ENCODE measurements at places on chromosomes 12 and 14.

DNA sequence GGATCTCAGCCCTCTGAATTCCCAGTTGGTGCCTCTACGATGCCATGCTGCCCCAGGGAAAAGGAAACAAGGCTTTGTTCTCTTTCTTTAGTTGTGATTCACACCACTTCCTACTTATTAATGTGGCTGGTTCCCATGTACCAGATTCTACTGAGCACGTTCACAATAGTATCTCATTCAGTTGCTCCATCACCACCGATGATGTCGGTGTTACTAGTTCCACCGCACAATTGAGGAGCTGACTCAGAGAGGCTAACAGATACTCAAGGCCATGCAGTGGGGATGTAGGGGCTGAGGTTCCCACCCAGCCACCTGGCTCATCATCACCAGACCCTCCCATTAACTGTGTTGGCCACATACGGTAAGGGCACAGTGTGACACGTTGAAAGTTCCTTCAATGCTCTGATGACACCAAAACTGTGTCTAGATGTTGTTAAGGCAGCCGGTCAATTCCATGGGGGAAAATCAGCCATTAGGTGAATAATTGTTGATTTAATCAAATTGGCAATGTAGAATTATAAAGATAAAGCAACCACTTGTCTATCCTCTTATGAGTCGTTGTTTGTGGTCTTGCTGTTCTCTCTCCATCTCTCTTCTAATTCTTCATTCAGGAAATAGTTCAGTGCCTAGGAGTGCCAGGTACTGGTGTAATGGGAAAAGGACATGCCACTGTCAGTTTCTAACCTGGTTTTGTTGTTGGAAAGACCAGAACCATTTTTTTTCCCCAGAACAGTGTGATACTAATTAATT lies 244.2 kb upstream of the CRY1 start:
- H3K27me3 ChIP-seq: no peaks in the 10 kb centered on the region
- H3K36me3 ChIP-seq: no peaks in the 10 kb centered on the region
- DNase-seq: no peak
- H3K4me3 ChIP-seq: no peak overlapping the region
- peaks cover 6% of the 10 kb centered on the region for H3K4me1 ChIP-seq

- no peaks in the 10 kb centered on the region for H3K36me3 ChIP-seq
- no peaks in the 10 kb centered on the region for H3K27me3 ChIP-seq
- no peak overlapping the region for H3K27ac ChIP-seq
- peaks cover 16% of the 10 kb centered on the region for H3K4me1 ChIP-seq
- H3K4me3 ChIP-seq: no peak overlapping the region
- no peak for DNase-seq
Observed at GRCh38 chr12:109861689-109862314, 18.5 kb downstream of the GLTP start.

- no peaks in the 10 kb centered on the region for H3K36me3 ChIP-seq
- no peak overlapping the region for H3K4me3 ChIP-seq
- H3K27me3 ChIP-seq: no peaks in the 10 kb centered on the region
- H3K27ac ChIP-seq: no peak overlapping the region
- DNase-seq: no peak
Observed at GRCh38 chr14:68266998-68267397, 447.4 kb downstream of the RAD51B start.

GRCh38 chr12:2648406-2648805 lies 146.4 kb upstream of the FKBP4 start:
- no peak overlapping the region for H3K4me3 ChIP-seq
- H3K36me3 ChIP-seq: no peaks in the 10 kb centered on the region

- peaks cover 34% of the 10 kb centered on the region for H3K36me3 ChIP-seq
- no peaks in the 10 kb centered on the region for H3K4me1 ChIP-seq
- DNase-seq: no peak
Observed at GRCh38 chr12:119780786-119781434, 96.2 kb downstream of the CIT start.

DNA sequence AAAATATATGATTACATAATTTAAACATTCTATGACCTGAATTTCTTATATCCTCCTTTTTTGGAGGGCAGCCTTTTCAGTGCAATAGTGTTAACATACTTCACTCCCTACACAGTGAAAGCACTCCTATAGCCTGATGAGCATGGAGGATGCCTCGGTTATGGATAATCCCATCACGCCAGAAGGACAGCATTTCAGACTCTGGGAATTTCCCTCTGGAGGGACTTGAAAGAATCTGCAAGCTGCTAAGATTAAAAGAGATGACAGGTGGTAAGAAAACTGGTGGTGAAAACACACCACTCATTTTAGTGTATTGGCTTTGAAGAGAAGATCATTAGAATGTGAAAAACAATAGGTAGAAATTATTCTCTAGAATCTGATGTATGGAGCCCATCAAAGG lies 99.3 kb upstream of the LMNTD1 start:
- peak; percentile 5 for DNase-seq
- H3K4me3 ChIP-seq: no peak overlapping the region
- no peak overlapping the region for H3K27ac ChIP-seq
- H3K4me1 ChIP-seq: no peaks in the 10 kb centered on the region
- no peaks in the 10 kb centered on the region for H3K36me3 ChIP-seq

GRCh38 chr12:10389904-10390303 lies at the start of gene KLRK1:
Gene KLRK1, minus strand, starts transcription at chr12:10390041. Its CDS starts 1,231 bp downstream, at chr12:10388810.
- H3K4me1 ChIP-seq: peaks cover 12% of the 10 kb centered on the region
- DNase-seq: no peak
- H3K4me3 ChIP-seq: no peak within 1 kb of the TSS

DNA sequence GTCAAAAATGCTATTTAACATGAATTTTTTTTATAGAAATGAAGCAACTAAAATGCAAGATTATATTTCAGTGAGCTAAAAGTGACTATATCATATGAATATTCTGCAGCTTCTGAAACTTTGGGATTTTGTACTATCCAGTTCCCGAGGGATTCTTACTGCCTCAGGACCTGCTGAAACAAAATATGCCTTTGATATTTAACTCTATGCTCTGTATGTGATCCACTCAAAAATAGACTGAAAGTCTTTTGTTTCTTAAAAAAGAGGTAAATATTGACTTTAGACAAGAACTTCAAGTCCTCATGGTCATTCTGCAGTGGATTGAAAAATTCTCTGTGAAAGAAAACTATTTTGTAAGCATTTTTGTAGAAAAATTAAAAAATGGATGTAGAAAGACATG lies 22.4 kb downstream of the CNTN1 start:
- DNase-seq: no peak
- no peak overlapping the region for H3K4me3 ChIP-seq

GRCh38 chr12:83150465-83151189 lies 463.9 kb downstream of the TMTC2 start:
- H3K27me3 ChIP-seq: no peaks in the 10 kb centered on the region
- H3K4me3 ChIP-seq: no peak overlapping the region
- no peaks in the 10 kb centered on the region for H3K36me3 ChIP-seq

- no peak overlapping the region for H3K4me3 ChIP-seq
- no peak overlapping the region for H3K27ac ChIP-seq
- no peak for DNase-seq
- no peaks in the 10 kb centered on the region for H3K27me3 ChIP-seq
Observed at GRCh38 chr12:22682663-22683062, 57.7 kb downstream of the ETNK1 start.

DNA sequence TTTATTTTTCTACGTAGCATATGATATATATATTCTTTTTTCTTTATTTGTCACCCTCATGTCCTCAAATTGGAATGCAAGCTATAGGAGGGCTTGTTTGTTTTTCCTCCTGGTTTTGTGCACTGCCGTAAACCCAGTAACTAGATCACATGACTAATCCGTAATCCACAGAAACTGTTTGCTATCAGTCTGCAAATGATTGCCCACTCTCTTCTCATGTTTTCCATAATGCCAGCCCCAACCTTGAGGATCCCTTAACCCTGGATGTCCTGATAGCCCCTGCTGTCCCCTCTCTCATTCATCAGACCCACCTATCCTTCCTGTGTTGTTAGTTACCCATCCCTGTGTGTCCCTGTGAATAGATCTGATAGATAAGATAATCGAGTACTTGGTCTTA lies 94.0 kb downstream of the TSPAN9 start:
- no peaks in the 10 kb centered on the region for H3K27me3 ChIP-seq
- DNase-seq: no peak
- H3K36me3 ChIP-seq: no peaks in the 10 kb centered on the region
- no peak overlapping the region for H3K4me3 ChIP-seq

GRCh38 chr14:77565289-77565993 lies 51.0 kb downstream of the SPTLC2 start:
- peaks cover 9% of the 10 kb centered on the region for H3K36me3 ChIP-seq
- H3K27ac ChIP-seq: no peak overlapping the region
- no peak overlapping the region for H3K4me3 ChIP-seq
- DNase-seq: no peak
- H3K27me3 ChIP-seq: no peaks in the 10 kb centered on the region

GRCh38 chr12:41074473-41074769 lies 113.7 kb upstream of the PDZRN4 start:
- peaks cover 8% of the 10 kb centered on the region for H3K4me1 ChIP-seq
- no peak for DNase-seq
- no peak overlapping the region for H3K27ac ChIP-seq

DNA sequence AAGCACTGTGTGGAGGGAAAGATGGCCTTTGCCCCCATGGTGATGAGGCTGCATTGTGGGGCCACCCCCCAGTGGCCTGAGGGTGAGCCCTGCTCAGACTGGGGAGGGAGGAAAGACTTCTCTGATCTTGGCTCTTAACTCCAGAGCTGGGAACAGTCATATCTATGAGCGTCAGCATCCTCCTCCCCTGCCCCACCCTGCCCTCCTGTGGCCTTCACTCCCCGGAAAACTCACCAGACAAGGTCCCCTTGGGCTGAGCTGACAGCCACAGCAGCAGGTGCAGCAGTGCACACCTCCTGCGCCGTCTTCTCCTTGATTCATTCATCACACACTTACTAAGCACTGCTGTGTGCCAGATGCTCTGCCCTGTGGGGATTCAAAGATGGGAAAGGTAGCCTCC lies 98.8 kb downstream of the B4GALNT3 start:
- H3K4me3 ChIP-seq: no peak overlapping the region
- no peak for DNase-seq

DNA sequence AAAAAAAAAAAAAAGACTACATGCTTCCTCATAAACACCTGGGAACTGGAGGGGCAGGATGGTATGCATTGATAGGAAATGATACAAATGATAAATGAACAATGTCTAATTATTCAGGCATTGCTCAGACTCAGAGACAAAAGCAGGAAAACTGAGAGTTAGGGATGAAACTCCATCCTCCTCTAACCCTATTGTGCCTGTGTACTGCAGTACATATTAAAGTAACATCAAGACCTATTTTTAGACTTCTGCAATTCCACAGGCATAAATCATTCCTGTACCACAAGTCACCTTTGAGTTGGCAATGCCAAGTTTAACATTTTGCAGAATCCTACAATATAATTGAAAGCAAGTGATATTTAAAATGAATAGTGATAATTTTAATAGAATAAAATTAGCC lies 156.5 kb upstream of the USP15 start:
- no peaks in the 10 kb centered on the region for H3K36me3 ChIP-seq
- H3K27ac ChIP-seq: no peak overlapping the region
- H3K4me1 ChIP-seq: no peaks in the 10 kb centered on the region

GRCh38 chr14:45373877-45374276 lies 120.9 kb upstream of the MIS18BP1 start:
- H3K4me1 ChIP-seq: no peaks in the 10 kb centered on the region
- H3K27me3 ChIP-seq: no peaks in the 10 kb centered on the region
- no peak overlapping the region for H3K27ac ChIP-seq
- H3K4me3 ChIP-seq: no peak overlapping the region
- no peaks in the 10 kb centered on the region for H3K36me3 ChIP-seq

GRCh38 chr12:131028587-131029338 lies 75.1 kb downstream of the ADGRD1 start:
- H3K36me3 ChIP-seq: no peaks in the 10 kb centered on the region
- no peak overlapping the region for H3K4me3 ChIP-seq
- no peaks in the 10 kb centered on the region for H3K4me1 ChIP-seq

GRCh38 chr12:89162589-89163261 lies 189.6 kb downstream of the DUSP6 start:
- no peak overlapping the region for H3K27ac ChIP-seq
- H3K27me3 ChIP-seq: no peaks in the 10 kb centered on the region
- H3K4me1 ChIP-seq: 0 out of 2 replicates have a peak, but pooled peaks cover 5% of the 10 kb centered on the region
- no peak overlapping the region for H3K4me3 ChIP-seq
- DNase-seq: no peak

- no peak overlapping the region for H3K4me3 ChIP-seq
- no peaks in the 10 kb centered on the region for H3K4me1 ChIP-seq
- H3K27me3 ChIP-seq: no peaks in the 10 kb centered on the region
- H3K36me3 ChIP-seq: no peaks in the 10 kb centered on the region
Observed at GRCh38 chr12:114215746-114216145, 190.2 kb downstream of the TBX5 start.

GRCh38 chr14:65002586-65003210 lies 16.0 kb downstream of the FNTB start:
- no peak for DNase-seq
- peaks cover 24% of the 10 kb centered on the region for H3K4me1 ChIP-seq
- no peaks in the 10 kb centered on the region for H3K27me3 ChIP-seq
- no peak overlapping the region for H3K27ac ChIP-seq

DNA sequence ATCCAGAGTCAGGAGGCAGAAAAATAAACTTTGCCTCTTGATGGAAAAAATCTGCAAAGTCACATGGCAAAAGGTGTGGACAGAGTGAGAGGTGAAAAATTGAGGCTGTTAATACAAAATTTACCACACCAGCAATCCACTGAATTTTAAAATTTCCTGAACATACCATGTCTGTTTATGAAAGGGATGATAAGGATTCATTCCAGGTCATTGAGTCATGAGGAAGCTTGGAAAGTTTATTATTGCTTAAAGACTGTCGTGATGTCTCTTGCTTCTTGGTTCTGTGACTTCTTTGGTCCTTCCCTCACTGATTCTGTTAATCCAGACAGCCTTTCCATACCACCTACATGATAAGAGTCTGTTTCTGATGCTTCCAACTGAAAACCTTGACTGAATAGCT lies 73.2 kb downstream of the TTC6 start:
- H3K36me3 ChIP-seq: no peaks in the 10 kb centered on the region
- no peak overlapping the region for H3K4me3 ChIP-seq
- no peaks in the 10 kb centered on the region for H3K27me3 ChIP-seq
- no peak for DNase-seq
- H3K27ac ChIP-seq: no peak overlapping the region

GRCh38 chr14:59707778-59708561 lies 131.4 kb upstream of the CCDC175 start:
- no peaks in the 10 kb centered on the region for H3K4me1 ChIP-seq
- DNase-seq: no peak
- H3K36me3 ChIP-seq: no peaks in the 10 kb centered on the region
- peaks cover 4% of the 10 kb centered on the region for H3K27me3 ChIP-seq
- no peak overlapping the region for H3K4me3 ChIP-seq
